ENCODE measurements at places on chromosomes 16 and 17.
A peak's percentile ranks its signal among the peaks of the same experiment; 100 is the strongest.

DNA sequence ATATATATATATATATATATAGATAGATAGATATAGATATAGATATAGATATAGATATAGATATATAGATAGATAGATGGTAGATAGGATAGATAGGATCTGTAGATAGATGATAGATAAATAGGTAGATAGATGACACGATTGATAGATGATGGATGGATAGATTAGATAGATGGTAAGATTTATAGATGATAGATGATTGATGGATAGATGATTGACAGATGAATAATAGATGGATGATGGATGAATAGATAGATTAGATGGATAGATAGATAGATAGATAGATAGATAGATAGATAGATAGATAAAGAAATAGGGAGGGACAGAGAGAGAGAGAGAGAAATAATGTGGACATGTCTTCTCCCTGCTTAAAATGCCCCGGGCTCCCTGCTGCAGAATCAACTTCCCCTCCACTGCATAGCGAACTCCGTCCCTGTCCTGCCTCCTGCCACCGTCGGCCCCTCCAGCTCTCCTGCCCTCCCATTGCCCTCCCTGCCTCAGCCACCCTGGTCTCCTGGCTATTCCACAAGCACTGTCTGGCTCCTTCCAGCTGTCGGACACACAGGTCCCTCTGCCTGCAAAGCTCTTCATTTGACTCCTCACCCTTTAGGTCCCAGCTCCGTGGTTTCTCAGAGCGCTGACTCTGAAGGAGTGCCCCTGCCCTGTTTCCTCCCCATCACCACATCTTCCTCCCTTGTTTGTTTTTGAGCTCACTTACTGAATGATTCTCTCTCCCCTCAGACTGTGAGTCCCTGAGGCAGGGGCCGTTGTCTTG lies 254.0 kb downstream of the KATNIP start:
- DNase-seq: no peak

- no peak for DNase-seq
Observed at GRCh38 chr17:18208092-18208491, 17.3 kb upstream of the LLGL1 start.

DNA sequence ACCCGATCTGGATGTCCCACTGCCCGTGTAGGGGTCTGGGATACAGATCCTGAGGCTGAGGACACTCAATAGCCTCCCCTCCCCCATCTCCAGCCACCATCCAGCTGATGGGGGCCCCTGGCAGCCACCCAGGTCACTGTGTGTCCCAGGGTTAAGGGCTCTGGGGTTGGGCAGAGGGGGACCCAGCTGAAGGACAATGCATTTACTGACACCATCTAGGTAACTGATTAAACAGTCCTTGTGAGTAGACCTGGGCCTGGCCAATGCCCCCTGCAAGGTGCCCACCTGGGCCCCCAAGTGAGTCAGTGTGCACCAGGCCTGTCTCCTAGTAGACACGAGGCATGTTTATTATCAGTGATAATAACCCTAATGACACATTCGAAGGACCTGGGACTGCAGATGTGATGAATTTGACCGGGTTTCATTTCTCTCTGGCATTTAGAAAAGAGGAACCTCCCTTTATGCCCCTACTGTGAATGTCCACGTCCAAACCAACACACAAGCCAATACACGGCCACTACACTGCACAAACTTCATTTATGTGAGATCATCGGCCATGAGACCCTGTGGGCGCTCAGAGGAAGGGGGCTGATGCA lies 261.9 kb upstream of the FOXF1 start:
- DNase-seq: no peak

- DNase-seq: no peak
Observed at GRCh38 chr17:4810696-4811290, 3.8 kb downstream of the PLD2 start.

GRCh38 chr17:57158325-57158724 lies 73.3 kb downstream of the AKAP1 start:
- no peak for DNase-seq

DNA sequence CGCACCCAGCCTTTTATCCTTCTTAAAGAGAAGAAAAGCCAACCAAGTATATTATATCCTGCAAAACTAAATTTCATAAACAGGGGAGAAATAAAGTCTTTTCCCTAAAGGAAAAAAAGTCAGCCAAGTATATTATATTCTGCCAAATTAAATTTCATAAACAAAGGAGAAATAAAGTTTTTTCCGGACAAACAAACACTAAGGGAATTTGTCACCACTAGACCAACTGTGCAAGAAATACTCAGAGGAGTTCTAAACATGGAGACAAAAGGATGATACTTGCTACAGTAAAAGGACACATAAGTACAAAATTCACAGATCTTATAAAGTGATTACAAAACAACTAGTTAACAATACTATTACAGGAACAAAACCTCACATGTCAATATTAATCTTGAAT lies 14.4 kb upstream of the CCL18 start:
- DNase-seq: no peak

GRCh38 chr17:77637818-77638575 lies 320.5 kb upstream of the TNRC6C start:
- DNase-seq: no peak

- no peak for DNase-seq
Observed at GRCh38 chr17:151004-151403, 13.6 kb downstream of the SCGB1C2 start.

DNA sequence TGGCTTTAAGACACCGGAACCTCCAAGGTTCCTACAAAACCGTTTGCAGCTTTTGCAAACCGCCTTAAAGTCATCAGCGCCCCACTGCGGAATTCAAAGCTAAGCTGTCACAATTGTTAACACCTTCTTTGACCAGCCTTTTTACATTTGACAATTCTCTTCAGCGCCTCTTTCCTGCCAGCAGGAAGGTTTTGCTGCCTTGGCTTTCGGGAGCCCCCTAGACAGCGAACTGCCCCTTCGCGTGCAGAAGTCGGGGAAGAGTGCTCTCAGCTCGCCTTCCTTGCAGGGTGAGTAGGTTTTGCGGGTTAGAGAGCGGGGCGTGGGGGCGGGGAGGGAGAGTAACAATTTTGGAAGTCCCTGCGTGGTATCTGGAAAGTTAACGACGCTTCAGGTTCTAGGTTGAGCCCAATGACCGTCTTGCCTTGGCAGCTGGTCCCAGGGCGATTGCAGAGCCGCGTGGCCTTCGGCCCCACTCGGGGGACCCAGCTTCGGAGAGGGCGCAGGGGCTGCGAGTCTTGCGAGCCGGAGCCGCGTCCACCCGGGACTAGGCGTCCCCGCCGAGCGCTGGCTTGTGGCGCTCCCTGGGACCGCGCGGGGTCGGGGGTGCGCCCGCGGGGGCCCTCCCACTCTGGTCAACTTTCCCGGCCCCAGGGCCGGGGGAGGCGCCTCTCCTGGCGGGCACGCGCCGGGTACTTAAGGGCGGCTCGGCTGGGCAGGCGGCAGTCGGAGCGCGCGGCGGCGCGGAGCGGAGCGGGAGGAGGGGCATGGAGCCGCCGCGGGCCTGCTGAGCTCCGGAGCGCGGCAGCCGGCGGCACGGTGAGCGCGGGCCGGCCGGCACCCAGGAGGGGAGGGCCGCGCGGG lies at the start of gene HAS3:
Gene HAS3, plus strand, starts transcription at position 153 of the 861 bp plus-strand sequence. CDS start 3,743 bp downstream, outside the sequence.
- DNase-seq: no peak

DNA sequence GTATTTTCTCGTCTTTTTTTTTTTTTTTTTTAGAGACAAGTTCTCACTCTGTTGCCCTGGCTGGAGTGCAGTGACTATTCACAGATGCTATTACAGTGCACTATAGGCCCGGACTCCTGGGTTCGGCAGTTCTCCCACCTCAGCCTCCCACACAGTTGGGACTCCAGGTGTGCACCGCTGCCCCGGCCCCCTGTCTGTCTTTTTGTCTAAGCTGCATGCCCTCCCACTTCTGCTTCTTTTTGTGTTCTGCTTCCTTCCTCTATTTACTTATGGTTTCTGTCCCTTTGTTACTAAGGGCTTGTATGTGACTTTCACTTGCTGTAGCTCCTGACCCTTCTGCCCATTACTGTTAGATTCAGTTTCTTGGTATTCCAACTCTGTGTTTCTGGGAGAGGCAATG lies 20.5 kb downstream of the SLC7A6 start:
- no peak for DNase-seq

DNA sequence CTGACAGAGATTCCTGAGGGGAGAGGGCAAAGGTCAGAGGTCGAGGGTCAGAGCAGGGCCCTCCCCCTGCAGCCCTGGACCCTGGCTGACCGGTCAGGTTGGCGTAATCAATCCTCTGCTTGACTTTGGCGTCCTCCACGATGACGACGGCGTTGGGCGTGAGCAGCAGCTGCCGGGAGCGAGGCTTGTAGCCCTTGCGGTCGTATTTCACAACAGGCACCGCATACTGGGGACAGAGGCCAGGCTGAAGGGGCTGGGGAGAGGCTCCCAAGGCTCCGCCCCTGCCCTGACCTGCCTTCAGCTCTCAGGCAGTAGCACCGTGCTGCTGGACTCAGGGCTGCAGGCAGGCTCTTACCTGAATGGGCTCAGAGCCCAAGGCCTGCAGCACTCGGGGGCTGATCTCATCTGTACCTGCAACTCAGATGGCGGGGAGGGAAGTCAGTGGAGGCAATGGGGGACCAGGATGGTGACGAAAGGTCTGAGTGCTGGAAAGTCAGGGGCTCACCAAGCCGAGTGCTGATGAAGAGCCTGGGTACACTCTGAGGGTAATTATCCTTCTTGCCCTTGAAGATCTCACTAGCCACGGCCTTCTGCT lies 12.0 kb upstream of the CRK start:
- DNase-seq: no peak

DNA sequence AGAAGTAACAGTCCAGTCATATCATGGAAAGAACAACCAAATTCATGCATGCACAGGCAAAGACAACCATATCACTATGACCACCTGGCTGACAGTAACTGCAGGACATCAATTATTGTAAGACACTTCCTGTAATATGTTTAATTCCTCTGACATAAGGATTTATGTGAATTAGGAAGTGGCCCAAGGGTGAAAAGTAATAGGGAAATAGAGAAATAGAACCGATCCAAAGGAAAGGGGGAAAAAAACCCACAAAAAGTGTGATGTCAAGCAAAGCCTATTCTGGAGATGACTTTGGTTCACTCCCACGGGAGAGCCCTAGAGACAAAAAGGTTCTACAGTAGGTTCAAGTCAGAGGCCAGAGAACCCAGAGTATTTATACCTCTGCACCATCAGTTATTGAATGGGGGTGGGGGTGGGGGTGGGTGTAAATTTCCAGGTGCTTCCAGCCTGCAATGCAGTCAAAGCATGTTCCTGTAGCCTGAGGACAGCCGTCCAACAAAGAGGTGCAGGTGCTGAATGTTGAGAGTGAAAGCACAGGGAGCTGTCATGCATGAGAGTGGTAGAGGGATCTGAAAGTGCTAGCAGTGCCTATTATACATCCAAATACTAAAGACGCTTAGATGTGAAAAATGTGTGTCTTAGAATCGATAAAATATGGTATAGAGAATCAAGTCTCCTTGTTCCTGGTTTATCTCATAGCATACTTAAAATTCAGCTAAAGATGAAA lies 95.6 kb upstream of the HLF start:
- DNase-seq: no peak

DNA sequence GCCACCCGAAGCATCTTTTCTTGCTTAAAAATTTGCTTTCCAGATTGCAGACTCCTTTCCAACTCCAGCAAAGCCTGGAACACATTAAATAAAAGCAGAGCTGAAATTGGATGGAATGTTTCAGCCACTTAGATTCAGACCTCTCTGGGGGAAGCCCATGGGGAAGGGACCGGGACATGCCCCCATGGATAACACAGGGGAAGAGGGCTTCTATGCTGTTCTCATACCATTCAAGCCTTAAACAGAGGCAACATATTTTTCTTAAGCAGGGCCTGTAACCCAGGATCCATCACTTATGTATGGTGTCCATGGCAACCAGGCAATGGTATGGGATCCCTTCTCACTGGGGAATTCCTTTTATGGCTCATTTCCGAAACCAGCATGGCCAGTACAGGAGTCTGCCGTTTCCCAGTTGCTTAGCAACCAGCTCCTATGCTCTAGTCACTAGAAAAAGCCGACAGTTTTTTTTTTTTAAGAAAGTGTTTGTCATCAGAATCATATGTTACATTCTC lies 62.0 kb upstream of the MARCHF10 start:
- DNase-seq: no peak

- no peak for DNase-seq
Observed at GRCh38 chr16:23595246-23595950, 718 bp downstream of the NDUFAB1 start.

- no peak for DNase-seq
Observed at GRCh38 chr17:6492892-6493674, 48.8 kb downstream of the PIMREG start.

DNA sequence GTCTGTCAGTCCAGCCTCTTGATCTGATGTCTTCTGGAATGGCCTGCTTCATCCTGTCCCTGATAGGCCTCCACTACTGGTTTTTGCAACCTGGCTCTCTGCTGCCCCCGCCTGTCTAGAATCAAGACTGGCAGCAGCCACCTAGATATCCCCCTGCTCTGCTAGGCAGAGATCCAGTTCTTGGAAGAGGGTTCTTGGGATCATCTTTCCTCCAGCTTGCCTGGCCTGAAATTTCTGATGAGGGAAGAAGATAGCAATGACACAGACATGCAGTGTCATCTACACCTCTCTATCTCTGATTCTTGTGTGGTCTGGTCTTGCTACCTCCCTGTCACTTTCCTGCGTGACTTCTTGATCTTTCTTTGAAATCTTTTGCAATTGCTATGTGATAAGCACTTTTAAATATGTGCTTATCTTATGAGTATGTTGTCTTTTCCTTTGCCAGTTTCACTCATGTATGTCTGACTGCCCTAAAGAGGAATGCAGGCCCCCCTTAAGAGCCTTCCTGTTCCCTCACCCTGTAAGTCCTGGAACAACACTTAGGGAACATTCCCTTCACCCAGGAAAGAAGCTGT lies 20.3 kb upstream of the NFATC3 start:
- peak; percentile 54 for DNase-seq

- no peak for DNase-seq
Observed at GRCh38 chr16:80480664-80481063, 60.1 kb upstream of the DYNLRB2 start.

DNA sequence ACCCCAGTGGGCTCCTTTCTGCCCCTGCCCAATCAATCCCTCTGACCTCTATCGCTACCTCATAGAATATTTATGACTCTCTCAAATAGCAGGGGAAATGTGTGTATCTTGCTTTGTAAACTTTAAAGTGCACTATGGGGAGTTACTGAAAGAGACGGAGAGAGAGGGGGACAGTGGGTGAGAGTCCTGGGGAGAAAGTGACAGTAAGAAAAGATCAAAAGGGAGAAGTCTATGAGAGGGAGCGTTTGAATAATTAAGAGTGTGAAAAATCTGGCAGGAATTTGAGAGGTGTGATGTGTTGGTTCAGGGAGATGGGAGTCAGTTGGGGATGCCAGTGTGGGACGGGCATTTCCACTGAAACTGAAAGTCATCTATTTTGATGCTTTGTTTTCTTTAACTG lies 32.6 kb downstream of the USP43 start:
- no peak for DNase-seq

DNA sequence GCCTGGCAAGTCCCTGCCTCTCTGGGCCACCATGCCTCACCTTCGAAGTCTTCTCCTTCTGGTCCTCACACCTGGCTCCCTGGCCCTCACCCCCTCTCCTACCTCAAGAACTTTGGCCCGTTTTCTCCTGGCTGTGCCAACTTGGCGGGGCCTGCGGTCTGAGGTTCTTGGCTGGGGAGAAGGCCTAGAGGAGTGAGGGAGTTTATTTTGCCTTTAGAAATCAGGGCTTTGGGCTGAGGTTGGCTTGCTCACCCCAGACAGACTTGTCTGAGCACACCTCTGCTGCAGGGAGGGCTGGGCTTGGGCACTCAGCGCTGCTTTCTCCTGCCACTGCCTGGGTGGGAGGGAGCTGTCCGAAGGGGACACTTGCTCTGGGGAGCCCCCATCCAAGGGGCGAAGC lies 23.3 kb upstream of the TAC4 start:
- DNase-seq: no peak

- DNase-seq: no peak
Observed at GRCh38 chr16:23286131-23286532, 16.0 kb upstream of the SCNN1B start.

Measured in stimulated activated CD8-positive, alpha-beta memory T cell treated with anti-CD3 and anti-CD28 coated beads, Interleukin-7, amount 100 ng/mL, for 1 hour (primary cell).